Large intestine (tissue), 12 donors: ENCODE measurements at places on chromosomes 4 and X.

DNA sequence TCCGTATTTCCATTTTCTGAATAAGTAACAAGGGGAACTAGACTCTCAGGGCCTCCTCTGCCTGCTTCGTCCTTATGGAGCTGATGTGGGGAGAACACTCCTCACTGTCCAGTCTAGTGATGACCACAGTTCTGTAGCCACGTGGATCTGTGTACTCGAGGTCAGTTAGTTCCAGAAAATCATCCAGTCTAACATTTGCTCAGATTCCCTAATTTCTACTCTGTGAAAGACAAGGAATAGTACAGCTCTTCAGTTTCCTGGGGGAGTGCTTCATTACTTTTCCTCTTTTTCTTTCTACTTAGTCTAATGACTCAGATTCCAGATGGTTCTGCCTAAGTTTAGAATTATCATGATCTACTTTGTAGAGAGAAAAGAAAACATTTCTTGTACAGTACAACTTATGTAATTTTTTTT, 82.6 kb downstream of the SORBS2 start:
- DNase-seq = no peak
- no peak overlapping the region for H3K27ac ChIP-seq
- no peaks in the 10 kb centered on the region for H3K27me3 ChIP-seq

DNA sequence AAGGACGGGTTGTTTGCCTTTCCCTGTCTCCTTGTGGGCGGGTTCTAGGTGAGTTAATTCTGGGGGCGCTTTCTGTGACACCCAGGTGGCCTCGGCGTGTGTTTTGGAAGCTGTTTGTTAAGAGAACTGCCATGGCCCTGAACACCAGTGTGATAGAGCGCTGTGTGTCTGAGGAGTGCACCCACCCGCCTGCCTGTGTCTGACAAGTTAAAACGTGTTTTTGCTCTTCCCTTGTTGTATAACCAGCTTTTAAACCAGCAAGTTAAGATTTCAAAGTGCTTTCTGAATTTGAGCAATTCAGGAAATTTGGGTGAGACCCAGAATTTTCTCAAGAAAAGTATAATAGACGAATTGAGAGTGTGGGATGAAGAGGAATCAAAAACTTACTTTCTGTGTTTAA, 55.2 kb upstream of the HGFAC start:
- no peak for DNase-seq
- H3K4me3 ChIP-seq = no peak overlapping the region
- no peaks in the 10 kb centered on the region for H3K27me3 ChIP-seq

DNA sequence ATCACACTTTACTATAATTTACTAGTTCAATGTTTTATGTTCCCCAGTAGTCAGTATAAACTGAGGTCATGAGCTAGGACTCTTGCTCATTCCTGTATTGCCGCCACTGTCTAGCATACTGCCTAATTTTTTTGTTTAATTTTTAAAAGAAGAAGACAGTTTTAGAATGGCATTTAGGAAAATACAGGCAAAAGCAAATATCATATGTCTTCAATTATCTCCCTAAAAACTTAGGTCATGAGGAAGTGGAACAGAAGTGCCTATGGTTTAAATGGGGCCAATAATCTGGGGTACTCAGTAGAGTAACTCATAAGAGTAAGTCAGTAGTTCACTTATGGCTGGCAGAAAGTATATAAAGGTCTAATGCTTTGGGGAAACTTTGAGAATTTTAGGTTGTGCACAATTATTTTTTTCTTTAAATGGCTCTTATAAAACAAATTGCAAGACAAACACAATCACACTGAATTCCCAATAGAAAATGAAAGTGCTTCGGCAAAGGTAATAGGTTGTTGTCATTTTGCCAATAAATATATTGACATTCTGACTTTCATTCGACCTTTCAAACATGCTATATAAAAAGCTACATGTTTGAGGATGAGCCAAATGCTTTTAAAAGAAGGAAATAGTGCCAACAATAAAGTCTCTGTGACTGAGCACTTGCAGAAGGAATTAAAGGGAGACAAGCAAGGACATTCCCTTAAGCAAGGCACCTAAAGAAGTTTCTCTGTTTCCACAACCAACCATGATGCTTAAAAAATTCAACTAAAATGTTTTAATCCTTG, 390.1 kb downstream of the PDGFC start:
- H3K27me3 ChIP-seq = no peaks in the 10 kb centered on the region
- no peak overlapping the region for H3K27ac ChIP-seq
- H3K36me3 ChIP-seq = no peaks in the 10 kb centered on the region
- no peaks in the 10 kb centered on the region for H3K4me1 ChIP-seq
- no peak overlapping the region for H3K4me3 ChIP-seq

- no peak for DNase-seq
- H3K36me3 ChIP-seq = no peaks in the 10 kb centered on the region
- no peaks in the 10 kb centered on the region for H3K4me1 ChIP-seq
- H3K27me3 ChIP-seq = no peaks in the 10 kb centered on the region
- no peak overlapping the region for H3K4me3 ChIP-seq
Observed at GRCh38 chr4:6095023-6095752, 77.0 kb upstream of the C4orf50 start.

GRCh38 chr4:2761035-2761923, 5.1 kb upstream of the TNIP2 start:
- DNase-seq = peak; percentile 89
- peaks cover 35% of the 10 kb centered on the region for H3K4me1 ChIP-seq
- peak overlapping the region; percentile 5 for H3K4me3 ChIP-seq
- no peaks in the 10 kb centered on the region for H3K27me3 ChIP-seq
- peak overlapping the region; percentile 99 for H3K27ac ChIP-seq
- H3K36me3 ChIP-seq = no peaks in the 10 kb centered on the region

GRCh38 chr4:36824682-36825081, 419.9 kb upstream of the NWD2 start:
- no peak overlapping the region for H3K27ac ChIP-seq
- DNase-seq = no peak
- no peaks in the 10 kb centered on the region for H3K4me1 ChIP-seq
- no peak overlapping the region for H3K4me3 ChIP-seq
- no peaks in the 10 kb centered on the region for H3K36me3 ChIP-seq

- H3K27me3 ChIP-seq = no peaks in the 10 kb centered on the region
- H3K4me1 ChIP-seq = no peaks in the 10 kb centered on the region
- no peak overlapping the region for H3K27ac ChIP-seq
- no peaks in the 10 kb centered on the region for H3K36me3 ChIP-seq
Observed at GRCh38 chrX:10076765-10077164, 80.0 kb upstream of the CLCN4 start.

DNA sequence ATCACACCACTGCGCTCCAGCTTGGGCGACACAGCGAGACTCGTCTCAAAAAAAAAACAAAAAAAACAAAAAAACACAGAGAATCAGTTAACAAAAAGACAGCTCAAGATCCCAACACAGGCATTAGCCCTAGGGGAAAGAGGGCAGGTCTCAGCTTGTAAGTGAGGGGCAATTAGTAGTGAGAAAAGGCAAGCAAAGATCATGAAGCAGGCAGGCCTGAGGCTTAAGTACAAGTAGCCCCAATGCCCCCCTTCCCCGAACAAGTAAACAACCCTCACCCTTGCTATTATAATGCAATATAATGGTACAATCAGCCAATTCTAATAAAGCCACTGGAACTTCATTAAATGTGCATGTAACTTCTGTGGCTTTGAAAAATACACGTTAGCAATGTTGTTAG, 17.0 kb downstream of the ADGRA3 start:
- no peaks in the 10 kb centered on the region for H3K27me3 ChIP-seq
- H3K27ac ChIP-seq = no peak overlapping the region
- no peaks in the 10 kb centered on the region for H3K36me3 ChIP-seq

- H3K4me3 ChIP-seq = peak overlapping the region; percentile 55
- H3K4me1 ChIP-seq = peaks cover 16% of the 10 kb centered on the region
- peak; percentile 60 for DNase-seq
- H3K36me3 ChIP-seq = no peaks in the 10 kb centered on the region
- H3K27me3 ChIP-seq = no peaks in the 10 kb centered on the region
Observed at GRCh38 chrX:69616457-69617203, 717 bp downstream of the EDA start.

- H3K36me3 ChIP-seq = peaks cover 5% of the 10 kb centered on the region
- H3K27me3 ChIP-seq = no peaks in the 10 kb centered on the region
- H3K4me3 ChIP-seq = no peak overlapping the region
- peaks cover 9% of the 10 kb centered on the region for H3K4me1 ChIP-seq
- no peak overlapping the region for H3K27ac ChIP-seq
Observed at GRCh38 chr4:36237366-36238313, 6.7 kb downstream of the ARAP2 start.

DNA sequence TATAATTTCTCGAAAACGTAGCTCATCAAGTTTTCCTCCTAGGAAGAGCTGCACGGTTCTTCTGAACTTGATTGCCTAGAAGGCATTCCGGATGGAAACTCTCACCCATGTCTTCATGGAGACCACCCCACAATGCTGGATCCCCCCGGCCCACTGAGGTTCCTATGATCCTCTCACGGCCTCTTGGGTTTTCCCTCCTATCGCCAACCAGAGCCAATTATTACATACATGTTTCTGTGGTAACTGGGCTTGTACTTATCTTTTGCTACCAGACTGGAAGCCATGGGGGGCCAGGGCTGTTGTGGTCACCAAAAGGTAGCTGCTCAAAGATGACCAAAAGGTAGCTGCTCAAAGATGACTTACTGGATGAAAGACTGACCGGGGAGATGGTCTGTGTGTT, 131.5 kb downstream of the AFAP1 start:
- H3K27me3 ChIP-seq = no peaks in the 10 kb centered on the region
- H3K4me3 ChIP-seq = no peak overlapping the region
- no peak for DNase-seq
- H3K27ac ChIP-seq = no peak overlapping the region
- H3K4me1 ChIP-seq = peaks cover 21% of the 10 kb centered on the region
- H3K36me3 ChIP-seq = peaks cover 34% of the 10 kb centered on the region

- H3K36me3 ChIP-seq = no peaks in the 10 kb centered on the region
- H3K4me3 ChIP-seq = no peak overlapping the region
- peaks cover 11% of the 10 kb centered on the region for H3K27me3 ChIP-seq
- no peak for DNase-seq
- H3K27ac ChIP-seq = no peak overlapping the region
Observed at GRCh38 chrX:71917621-71918343, 7.1 kb downstream of the NHSL2 start.

- H3K27ac ChIP-seq = peak within 1 kb of the TSS; percentile 97
- no peaks in the 10 kb centered on the region for H3K36me3 ChIP-seq
- peaks cover 5% of the 10 kb centered on the region for H3K27me3 ChIP-seq
- peak; percentile 85 for DNase-seq
- peaks cover 19% of the 10 kb centered on the region for H3K4me1 ChIP-seq
Observed at GRCh38 chr4:121072224-121073003, at the start of gene NDNF. Gene NDNF (minus strand): TSS chr4:121072535. CDS start chr4:121045837, 26,698 bp downstream.

DNA sequence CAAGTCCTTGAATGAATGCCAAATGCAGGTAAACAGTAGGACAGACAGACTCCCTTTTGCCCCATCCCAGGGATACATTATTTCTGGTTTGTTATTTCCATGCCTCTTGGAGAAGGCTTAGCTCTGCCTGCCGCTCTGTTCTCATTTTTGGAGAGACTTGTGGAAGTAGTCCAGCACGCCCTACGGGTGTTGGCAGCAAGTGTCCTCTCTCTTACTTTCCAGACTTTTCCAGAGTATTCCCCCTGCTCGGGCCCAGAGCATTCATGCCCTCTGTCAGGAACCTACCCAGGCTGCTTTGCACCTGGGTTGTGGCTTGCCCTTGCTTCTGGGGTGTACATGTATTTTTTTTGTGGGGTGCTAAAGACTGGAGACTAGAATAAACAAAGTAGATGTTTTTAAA, 15.3 kb downstream of the SLC34A2 start:
- H3K27me3 ChIP-seq = no peaks in the 10 kb centered on the region

- H3K27me3 ChIP-seq = no peaks in the 10 kb centered on the region
- no peak for DNase-seq
- peaks cover 6% of the 10 kb centered on the region for H3K36me3 ChIP-seq
- no peak overlapping the region for H3K4me3 ChIP-seq
- H3K4me1 ChIP-seq = peaks cover 6% of the 10 kb centered on the region
- H3K27ac ChIP-seq = no peak overlapping the region
Observed at GRCh38 chr4:107858158-107858742, 33.5 kb downstream of the SGMS2 start.

GRCh38 chr4:66355328-66355727, 685.0 kb upstream of the EPHA5 start:
- no peaks in the 10 kb centered on the region for H3K4me1 ChIP-seq
- H3K27ac ChIP-seq = no peak overlapping the region
- no peak for DNase-seq
- no peaks in the 10 kb centered on the region for H3K36me3 ChIP-seq
- no peak overlapping the region for H3K4me3 ChIP-seq

DNA sequence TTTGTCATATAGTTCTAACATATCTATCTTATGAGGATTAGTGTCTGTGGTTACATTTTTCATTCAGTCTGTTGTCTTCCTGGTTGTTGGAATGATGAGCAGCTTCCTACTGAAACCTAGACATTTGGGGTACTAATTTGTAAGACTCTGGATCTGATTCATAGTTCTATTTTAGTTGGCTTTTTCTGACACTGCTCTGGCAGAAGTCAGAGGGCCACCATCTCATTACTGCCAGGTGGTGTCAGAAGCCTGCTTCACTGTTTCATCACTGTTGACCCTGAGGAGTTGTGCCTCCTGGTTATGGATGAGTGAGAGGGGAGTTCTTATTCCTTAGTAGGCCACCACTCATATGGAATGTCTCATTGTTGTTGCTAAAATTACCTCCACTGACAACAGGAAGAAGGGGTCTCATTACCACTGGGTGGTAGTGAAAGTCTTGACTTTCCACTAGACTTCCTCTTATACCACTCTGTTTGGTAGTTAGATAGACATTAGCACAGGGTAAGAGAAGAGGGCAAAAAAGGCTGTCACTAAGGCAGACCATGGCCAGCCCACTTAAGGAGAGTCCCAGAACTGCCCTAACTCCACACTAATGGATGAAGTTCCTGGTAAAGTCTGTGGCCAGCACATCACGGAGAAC, 395.2 kb downstream of the SPOCK3 start:
- no peak for DNase-seq
- no peaks in the 10 kb centered on the region for H3K27me3 ChIP-seq
- no peak overlapping the region for H3K4me3 ChIP-seq
- no peak overlapping the region for H3K27ac ChIP-seq

DNA sequence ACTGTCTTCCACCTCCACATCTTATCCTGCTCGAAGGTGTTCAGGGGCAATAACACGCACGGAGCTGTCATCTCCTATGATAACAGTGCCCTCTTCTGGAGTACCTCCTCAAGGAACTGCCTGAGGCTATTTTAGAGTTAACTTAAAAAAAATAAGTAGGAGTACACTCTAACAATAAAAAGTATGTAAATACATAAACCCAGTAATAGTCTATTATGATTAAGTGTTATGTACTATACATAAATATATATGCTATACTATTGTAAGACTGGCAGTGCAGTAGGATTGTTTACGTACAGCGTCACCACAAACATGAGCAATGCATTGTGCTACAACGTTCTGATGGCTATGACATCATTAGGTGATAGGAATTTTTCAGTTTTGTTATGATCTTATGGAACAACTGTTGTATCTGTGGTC, 34.5 kb upstream of the TLR2 start:
- H3K4me3 ChIP-seq = no peak overlapping the region
- H3K27me3 ChIP-seq = no peaks in the 10 kb centered on the region
- no peak for DNase-seq
